ENCODE measurements at places on chromosomes 7 and 10.

DNA sequence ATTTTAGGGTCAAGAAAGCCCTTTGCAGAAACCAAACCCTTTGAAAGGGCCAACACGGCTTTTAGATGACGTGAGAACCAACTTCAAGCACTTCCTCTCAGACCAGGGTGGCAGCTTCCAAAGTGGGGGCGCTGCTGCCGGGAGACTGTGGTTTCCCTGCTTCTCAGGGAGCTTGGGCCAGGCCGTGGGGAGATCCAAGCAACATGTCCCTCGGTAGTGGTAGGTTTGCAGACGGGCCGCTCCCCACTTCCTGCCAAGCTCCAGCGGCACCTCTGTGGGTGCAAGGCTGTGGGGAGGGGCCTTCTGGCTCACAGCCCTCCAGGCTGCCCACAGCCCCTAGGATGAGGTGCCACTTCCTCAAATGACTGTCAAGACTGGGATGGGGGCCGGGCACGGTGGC, 132.4 kb downstream of the FAM53B start:
- no peak for DNase-seq

DNA sequence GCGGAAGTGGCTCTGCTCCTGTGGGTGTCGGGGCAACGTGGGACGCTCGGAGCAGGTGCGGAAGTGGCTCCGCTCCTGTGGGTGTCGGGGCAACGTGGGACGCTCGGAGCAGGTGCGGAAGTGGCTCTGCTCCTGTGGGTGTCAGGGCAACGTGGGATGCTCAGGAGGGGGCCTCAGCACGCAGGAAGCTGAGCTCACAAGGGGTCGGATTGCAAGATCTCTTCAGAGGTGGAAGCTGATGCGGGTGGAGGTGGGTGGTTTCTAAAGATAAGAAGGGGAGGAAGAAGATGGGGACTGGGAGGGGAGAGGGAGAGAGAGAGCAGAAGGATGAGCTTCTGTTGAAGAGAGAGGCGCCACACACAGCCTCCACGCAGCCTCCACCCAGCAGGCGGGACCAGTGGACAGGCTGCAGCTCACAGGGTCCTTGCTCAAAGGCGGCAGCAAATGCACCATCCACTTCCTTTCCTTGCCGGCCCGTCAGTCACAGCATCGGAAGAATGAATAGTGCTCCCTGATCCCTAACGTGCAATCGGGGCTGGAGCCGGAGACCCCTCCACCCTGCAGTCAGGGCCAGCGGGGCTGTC, 78.7 kb downstream of the PTPRN2 start:
- no peak for DNase-seq

GRCh38 chr10:113928830-113929229, 74.4 kb downstream of the NHLRC2 start:
- no peak for DNase-seq

- DNase-seq = no peak
These were observed 37.2 kb downstream of the CHN2 start for GRCh38 chr7:29231671-29232232.

DNA sequence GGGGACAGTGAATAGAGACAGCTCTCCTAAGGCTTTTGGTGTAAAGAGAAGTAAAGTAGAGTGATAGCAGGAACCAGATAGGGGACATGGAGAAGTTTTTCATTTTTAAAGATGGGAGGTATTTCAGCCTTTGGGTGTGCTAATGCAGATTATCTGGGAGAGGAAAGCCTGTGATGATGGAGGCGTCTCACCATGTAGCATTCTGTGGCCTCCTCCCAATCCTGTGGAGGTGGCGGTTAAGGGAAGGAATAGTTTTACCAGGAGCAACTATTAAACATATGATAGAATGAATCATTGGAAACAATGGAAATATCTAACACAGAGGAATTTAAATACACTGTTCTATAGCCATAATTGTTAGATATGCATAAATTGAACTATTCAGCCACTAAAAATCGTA, 101.3 kb downstream of the CNNM2 start:
- DNase-seq = no peak

- no peak for DNase-seq
These were observed 129.8 kb upstream of the CHST15 start for GRCh38 chr10:124222988-124223710.

- DNase-seq = no peak
These were observed 43.7 kb downstream of the OSBPL3 start for GRCh38 chr7:24936121-24936824.

DNA sequence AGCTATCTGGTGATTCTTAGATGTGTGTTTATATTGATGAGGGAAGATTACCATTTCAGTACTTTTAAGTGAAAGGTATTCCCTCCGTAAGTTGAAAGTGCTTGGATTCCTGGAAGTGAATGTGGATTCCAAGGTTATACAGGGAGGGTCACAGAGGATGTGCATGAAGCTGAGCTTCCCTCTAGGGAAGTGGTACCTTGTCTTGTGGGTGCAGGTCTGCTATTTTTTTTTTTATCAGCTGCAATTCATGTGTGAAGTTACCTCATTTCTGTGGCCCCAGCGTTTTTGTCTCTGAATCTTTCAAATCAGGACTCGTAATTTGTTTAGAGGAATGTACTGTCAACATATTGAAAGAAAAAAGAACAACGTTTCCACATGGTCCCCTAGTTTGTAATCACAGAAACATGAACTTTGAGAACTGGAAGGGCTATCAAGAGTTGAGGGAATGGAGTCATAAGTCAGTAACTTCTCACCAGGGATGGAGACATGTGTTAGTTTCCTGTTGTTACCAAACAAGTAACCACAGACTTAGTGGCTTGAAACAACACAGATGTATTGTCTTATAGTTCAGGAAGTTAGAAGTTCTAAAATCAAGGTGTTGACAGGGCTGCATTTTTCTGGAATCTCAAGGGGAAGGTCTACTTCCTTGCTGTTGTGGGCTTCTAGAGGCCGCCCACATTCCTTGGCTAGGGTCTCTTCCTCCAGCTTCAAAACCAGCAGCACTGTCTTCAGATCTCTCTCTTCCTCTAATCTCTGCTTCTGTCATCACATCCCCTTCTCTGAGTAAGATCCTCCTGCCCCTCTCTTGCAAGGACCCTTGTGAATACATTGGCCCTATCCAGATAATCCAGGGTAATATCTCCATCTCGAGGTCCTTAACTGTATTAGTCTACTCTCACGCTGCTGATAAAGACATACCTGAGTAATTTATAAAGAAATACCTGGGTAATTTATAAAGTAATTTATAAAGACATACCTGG, 64.4 kb downstream of the RAB18 start:
- DNase-seq = no peak

GRCh38 chr7:121313220-121313792, 15.5 kb upstream of the WNT16 start:
- no peak for DNase-seq

GRCh38 chr7:118580743-118581382, 356.4 kb downstream of the ANKRD7 start:
- DNase-seq = no peak

DNA sequence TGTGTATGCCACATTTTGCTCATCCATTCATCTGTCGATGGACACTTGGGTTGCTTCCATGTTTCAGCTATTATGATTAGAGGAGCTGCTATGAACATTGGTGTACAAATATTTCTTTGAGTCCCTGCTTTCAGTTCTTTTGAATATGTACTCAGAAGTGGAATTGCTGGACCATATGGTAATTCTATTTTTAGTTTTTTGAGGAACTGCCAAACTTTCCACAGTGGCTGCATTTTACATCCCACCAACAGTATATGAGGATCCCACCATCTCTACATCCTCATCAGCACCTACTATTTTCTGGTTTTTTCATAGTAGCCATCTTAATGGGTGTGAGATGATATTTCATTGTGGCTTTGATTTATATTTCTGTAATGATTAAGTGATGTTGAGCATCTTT, 44.7 kb upstream of the ZMIZ2 start:
- no peak for DNase-seq

DNA sequence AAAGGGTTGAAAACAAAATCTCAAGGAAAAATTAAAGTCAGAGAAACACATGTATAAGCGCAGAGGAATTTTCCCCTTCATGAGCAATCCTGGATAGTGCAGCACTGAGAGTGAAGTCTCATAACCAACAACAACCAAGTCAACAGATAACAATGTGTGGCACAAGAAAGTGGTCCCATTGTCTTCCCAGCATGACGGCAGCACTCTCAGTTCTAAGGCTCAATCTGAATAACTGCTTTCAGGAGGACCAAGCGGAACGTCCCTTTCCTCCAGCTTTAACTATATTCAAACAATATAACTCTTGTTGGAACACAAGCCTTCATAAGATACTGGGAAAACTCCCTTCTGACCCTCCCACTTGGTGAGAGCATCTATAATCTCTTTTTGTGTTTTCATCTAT, 137.9 kb downstream of the RAPGEF5 start:
- DNase-seq = no peak

GRCh38 chr7:109295158-109295557, 725.5 kb downstream of the DNAJB9 start:
- no peak for DNase-seq

- no peak for DNase-seq
These were observed 63.4 kb downstream of the HDAC9 start for GRCh38 chr7:18558910-18559309.

GRCh38 chr7:5425507-5426225, 2.0 kb upstream of the TNRC18 start:
- DNase-seq = peak; percentile 87

GRCh38 chr10:121497513-121498470, 100.5 kb downstream of the FGFR2 start:
- DNase-seq = no peak

DNA sequence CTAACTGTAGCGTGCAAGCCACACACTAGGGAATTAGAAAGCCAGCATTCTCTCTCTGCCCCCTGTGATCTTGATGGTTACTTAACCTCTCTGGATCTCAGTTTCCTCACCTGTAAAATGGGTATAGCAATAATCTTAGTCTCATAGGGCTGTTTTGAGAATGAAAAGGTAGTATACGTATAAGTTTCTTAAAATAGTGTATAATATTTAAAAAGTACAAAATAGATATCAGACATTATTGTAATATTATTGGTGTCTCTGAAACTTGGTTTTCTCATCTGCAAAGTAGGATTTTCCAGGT, 80.4 kb downstream of the CHN2 start:
- no peak for DNase-seq

- DNase-seq = no peak
These were observed 104.0 kb downstream of the JCAD start for GRCh38 chr10:29955329-29955935.

GRCh38 chr10:71316056-71316785, 2.8 kb upstream of the SLC29A3 start:
- no peak for DNase-seq

DNA sequence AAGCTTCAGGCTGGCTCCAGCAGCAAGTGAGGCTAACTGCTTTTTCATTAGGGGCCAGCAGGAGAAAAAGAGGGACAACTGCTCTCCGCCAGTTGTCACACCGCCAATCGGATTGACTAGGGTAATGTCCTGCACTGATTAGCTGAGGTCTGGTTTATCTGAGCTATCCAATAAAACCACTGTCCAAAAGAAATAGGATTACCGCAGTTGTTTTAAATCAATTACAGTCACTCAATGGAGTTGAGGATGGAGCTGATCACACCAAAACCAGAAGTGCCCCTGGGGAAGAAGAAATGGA, 351.4 kb upstream of the NPVF start:
- no peak for DNase-seq

DNA sequence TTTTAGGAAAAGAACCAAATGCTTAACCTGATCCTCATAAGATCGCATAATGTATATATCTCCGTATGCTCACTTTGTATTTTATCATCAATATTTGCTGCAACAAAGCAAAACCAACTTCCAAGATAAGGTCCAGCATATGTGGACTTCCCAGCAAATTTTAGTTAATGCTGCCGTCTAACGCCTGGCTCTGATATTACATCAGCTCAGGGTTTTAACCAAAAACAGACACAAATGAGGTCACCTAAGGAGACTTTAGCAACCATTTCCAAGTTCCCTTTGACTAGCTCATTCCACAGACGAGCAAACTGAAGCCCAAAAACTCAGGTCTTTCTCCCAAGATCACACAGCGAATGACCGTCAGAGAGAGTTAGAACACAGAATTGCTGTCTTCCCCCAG, 59.4 kb upstream of the UCN3 start:
- no peak for DNase-seq

GRCh38 chr10:112986544-112987190, 36.6 kb downstream of the TCF7L2 start:
- no peak for DNase-seq

DNA sequence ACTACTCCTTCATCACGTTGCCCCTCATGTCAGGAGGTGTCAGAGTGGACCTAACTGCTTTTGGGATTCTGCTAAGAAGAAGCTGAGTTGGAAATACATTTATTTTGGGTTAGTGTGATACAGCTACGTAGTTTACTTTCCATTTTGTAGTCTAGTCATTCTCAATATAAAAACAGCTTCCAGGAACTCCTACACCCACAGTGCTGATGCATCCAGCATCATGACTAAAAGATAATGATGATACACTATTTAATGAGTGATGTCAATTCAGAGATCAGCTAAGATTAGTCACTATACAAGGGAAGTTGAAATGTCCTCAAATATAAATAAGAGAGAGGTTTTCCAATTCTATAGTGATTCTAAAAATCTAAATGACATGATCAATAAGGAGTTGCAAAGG, 264.2 kb upstream of the SLC26A5 start:
- no peak for DNase-seq

DNA sequence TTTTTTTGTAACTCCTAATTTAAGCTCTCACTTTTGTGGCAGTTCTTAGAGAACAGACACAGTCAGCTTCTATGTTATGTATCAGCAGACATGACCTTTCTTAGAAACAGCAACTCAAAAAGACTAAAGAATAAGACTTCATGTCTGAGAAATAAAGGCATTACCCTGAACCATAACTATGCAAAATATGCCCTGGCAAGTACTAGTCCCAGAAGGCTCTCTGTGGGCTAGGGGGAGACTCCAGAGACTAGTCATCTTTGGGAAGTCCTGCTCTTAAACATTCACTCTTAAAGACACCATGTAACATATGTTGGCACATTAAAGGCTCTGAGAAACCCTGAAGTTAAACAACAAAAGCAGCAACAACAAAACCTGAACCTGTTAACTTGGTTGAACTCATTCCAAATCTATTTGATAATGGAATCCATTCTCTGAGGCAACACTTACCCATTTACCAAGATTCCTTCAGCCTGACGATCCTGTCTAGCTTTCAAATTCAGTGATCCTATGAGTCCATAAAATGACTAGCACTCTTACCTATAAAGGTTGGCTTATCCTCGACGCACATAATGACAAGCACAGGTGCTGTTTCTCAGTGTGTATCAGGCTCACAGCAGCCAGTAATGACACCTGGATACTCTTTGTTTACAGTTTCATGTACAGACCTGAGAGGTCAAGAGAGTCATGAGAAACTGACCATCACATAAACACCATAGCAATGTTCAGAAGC, 62.3 kb downstream of the OSBPL3 start:
- DNase-seq = no peak

GRCh38 chr10:79191951-79192676, 123.3 kb downstream of the ZMIZ1 start:
- no peak for DNase-seq
